ENCODE measurements at places on chromosomes 4 and X. TPM values are rescaled to one million over a fixed set of nuclear protein-coding genes. Genes with fewer than 3 reads are reported as not detected.

DNA sequence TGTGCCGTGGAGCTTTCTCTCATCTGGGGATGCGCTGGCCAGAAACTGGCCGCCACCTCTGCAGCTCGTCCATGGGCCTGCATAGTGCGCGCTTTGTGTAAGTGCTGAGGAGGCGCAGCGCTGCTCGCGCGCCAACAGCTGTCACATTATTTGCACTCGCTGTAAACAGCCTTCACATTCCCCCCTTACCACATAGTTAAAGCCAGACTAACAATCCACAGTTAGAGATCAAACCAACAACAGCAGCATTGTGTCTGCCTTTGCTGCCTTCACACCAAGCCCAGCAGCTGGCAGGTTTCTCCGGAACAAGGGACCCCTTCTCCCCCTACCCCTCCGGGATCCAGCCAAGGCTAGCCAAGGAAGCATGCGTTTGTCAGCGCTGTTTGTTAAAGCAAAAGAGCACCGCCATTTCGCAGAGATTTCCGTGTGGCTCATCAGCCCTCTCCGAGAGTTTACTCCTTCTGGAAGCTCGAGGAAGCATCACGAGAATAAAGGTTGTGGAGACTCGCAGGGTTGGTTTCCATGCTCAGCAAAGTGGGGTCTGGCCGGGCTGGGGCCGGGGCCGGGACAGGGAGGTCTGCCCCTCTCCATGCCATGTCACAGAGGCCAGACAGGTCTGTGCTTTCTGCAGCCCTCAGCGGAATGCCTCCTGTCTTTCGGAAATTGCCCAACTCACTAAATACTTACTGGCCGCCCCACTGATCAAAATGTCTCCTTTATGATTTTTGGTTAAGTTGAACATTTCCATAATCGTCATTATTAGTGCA, 11.0 kb downstream of the BCOR start:
- DNase-seq: no peak

DNA sequence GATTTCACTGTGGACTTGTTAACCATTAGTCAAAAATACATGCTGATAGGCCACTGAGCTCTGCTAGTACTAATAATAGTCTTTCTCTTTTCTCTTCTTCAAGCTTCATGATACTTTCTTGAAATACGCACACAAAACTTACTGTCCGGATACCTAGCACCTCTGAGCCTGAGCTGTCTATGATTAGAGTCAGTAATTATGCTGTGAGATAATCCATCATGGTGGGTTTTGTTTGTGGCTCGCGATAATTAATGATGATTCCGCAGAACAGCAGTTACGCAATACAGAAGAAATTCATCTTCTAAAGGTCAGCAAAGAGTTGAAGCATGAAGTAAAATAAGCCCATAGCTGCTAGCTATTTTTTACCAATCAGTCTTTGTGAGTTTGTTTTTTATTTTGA, 511.5 kb upstream of the GALNT7 start:
- DNase-seq: no peak

DNA sequence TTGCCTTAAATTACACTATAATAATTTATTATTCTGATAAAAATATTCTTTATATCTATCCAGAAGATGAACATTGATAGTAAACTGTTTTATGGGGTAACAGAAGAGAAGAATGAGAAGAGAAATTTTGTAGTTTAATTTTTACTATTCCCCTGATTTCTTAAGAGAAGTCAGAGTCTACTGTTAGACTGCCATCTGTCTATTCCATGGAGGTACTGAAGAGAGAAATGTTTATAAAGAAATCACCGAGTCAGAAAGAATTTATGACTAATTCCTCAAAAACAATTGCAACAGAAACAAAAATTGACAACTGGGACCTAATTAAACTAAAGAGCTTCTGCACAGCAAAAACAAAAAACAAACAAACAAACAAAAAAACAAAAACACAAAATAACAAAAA, 149.9 kb downstream of the FGF16 start:
- DNase-seq: no peak

- DNase-seq: no peak
Observed at GRCh38 chrX:8728932-8729535, 2.9 kb downstream of the ANOS1 start.

Gene HS6ST2
- 1.0 TPM for total RNA-seq

- no peak for DNase-seq
Observed at GRCh38 chrX:149630681-149631233, 835 bp downstream of the TMEM185A start.

Gene IGBP1
- total RNA-seq: 33.7 TPM

DNA sequence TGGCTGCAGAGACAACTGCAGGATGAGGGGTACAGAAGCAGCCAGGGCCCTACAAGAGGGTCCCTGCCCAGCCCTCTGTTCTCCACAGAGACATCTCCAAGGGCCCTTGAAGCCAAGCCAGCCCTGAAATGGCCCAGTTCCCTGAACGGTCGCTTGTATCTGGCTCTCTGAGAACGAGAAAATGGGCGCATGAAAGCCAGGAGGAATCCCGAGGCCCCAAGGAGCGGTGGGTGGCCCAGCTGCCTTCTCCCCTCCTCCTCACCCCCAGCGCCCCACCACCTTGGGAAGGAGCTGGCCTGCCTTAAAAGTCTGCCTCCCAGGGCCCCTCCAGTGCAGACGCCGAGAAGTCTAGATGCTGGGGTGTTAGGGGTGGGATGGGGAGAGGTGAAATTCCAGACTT, 5.7 kb downstream of the ZNF185 start:
- no peak for DNase-seq

- no peak for DNase-seq
Observed at GRCh38 chr4:185357733-185358440, 37.8 kb downstream of the LRP2BP start.

- peak; percentile 42 for DNase-seq
Observed at GRCh38 chrX:47093248-47093647, 15.0 kb downstream of the RGN start.

- no peak for DNase-seq
Observed at GRCh38 chr4:74037076-74037955, 1.2 kb downstream of the CXCL3 start.

- no peak for DNase-seq
Observed at GRCh38 chr4:76535603-76536372, 100.8 kb downstream of the SHROOM3 start.

Gene EDA2R
- 7.9 TPM for total RNA-seq

GRCh38 chr4:88933414-88934160, 123.4 kb downstream of the FAM13A start:
- DNase-seq: no peak

- no peak for DNase-seq
Observed at GRCh38 chr4:159673221-159673620, 570.3 kb downstream of the RAPGEF2 start.

Gene MAOA
- 134 TPM for total RNA-seq

- DNase-seq: no peak
Observed at GRCh38 chr4:98544141-98544817, 114.1 kb downstream of the TSPAN5 start.

Gene CD99L2
- total RNA-seq: 35.1 TPM

Gene F8A2
- total RNA-seq: not detected

Gene IL15
- total RNA-seq: 6.4 TPM

- DNase-seq: no peak
Observed at GRCh38 chr4:123835831-123836590, 439.4 kb downstream of the SPRY1 start.

Gene SNX25
- 122 TPM for total RNA-seq

GRCh38 chr4:169727616-169728015, 30.1 kb downstream of the HPF1 start:
- DNase-seq: no peak

DNA sequence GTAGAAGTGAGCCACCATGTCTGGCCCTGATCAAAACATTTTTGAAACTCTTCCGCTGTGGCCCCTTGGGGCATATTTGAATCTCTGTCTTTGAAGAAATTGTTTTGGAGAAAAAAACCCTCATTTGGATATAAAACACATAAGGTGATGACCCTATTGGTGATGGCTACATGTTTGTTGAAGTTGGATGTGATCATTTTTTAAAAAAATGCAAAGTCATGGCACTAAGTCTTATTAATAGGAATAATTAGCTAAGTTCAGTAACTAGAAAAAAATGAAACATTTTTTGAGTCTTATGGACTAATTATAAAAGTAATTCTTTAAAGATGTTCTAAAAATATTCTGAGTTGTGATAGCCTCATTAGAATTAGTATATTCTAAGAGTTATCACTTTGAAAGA, 17.9 kb upstream of the BBS7 start:
- no peak for DNase-seq
